ENCODE measurements at places on chromosomes 3 and 15. TPM values are rescaled to one million over a fixed set of nuclear protein-coding genes. Genes with fewer than 3 reads are reported as not detected.

The EMC7 gene
- total RNA-seq, result 27.8 TPM

The KCNMB2 gene
- 2.3 TPM for total RNA-seq

The NRG4 gene
- 20.5 TPM for total RNA-seq

The SLC9C1 gene
- not detected for total RNA-seq

GRCh38 chr15:69734699-69735098, 282.1 kb downstream of the RPLP1 start:
- DNase-seq, result no peak

GRCh38 chr3:144287001-144287400, 315.4 kb downstream of the DIPK2A start:
- DNase-seq, result no peak

Measured in body of pancreas (tissue), 4 donors.